ENCODE measurements at places on chromosomes 4 and X.

DNA sequence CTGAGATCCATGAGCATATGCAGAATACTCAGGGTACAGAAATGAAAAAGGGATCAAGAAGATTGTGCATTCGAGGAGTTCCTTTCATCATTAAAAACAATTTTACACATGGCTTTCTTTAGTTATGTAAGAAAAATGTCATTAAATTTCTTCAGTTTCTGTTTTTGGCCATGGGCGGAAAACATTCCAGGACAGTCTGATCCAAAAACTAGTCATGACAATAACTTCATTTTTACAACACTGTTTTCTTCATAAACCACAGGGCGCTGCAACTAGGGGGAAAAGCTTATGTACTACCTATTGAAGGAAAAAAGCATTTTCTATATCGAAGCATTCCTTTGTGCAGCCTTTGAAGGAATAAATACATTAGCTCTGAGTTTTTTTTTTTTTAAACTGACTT, 28.2 kb downstream of the IL13RA1 start:
- no peak for DNase-seq

- DNase-seq: no peak
Measured at GRCh38 chr4:113701169-113701568, 60.4 kb downstream of the CAMK2D start.

DNA sequence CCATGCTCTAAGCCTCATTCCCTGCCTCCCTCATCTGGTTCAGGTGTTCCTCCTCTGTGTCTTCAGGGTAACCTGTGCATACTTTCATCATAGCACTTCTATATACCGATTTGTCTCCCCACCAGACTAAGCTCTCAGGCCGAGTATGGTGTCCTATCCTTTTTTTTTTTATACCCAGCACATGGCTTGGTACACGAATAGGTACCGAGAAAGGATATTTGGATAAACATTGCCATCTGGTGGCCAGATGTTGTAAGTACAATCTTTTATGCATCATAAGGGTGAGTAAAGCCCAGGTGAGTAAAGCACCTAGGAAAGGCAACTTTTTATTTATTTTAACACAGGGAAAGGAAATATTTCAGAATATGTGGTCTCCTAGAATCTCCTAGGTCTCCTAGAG, 68.4 kb downstream of the MID2 start:
- DNase-seq: peak; percentile 3

- no peak for DNase-seq
Measured at GRCh38 chrX:53223068-53223693, 1.8 kb downstream of the KDM5C start.

DNA sequence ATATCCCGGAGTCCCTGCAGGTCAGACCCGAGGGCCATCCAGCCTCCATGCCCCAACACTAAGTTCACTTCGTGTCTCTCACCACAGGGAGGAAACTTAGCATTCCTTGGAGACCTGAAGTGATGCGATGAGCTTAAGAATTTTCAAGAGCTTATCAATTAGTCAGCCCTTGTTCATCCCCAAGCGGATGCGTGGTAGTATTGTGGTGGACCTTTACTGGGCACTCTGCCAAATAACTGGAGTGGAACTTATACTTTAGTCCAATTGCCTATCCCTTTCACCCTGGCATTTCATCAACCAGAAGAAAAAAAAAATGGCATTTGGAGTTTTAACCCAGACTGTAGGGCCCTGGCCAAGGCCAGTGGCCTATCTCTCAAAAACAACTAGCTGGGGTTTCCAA, 137.1 kb downstream of the RELL1 start:
- DNase-seq: no peak

- DNase-seq: no peak
Measured at GRCh38 chr4:151228189-151229119, 48.5 kb upstream of the PRSS48 start.

DNA sequence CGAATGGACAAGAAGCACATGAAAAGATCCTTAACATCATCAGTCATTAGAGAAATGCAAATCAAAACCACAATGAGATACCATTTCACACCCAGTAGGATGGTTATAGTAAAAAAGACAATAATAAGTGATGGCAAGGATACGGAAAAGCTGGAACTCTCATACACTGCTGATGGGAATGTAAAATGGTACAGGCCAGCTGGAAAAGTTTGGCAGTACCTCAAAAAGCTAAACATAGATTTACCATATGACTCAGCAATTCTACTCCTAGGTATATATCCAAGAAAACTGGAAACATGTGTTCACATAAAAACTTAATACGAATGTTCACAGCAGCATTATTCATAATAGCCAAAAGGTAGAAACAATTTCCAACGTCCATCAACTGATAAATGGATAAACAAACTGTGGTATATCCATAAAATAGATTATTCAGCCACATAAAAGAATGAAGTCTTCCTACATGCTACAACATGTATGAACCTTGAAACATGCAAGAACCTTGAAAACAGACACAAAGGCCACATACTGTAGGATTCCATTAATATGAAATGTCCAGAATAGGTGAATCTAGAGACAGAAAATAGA, 11.9 kb downstream of the RPS6KA3 start:
- DNase-seq: no peak

DNA sequence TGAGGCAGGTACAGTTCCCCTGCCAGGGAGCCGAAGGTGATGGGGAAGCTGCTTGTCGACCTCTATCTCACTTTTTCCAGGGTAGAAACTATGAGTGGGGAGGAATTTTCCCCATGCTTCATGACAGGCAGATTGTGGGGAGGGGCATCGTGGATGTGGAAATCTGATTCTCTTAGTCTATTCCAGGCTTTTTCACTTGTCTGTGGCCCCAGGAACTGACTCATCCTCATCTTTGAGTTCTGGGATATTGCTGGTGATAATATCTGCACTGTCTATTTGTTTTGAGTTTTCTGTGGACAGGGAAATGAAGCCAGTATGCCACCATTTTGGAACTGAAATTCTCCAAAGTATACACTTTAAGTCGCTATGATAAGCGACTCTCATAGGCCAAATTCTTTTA, 7.6 kb upstream of the TLR2 start:
- no peak for DNase-seq

DNA sequence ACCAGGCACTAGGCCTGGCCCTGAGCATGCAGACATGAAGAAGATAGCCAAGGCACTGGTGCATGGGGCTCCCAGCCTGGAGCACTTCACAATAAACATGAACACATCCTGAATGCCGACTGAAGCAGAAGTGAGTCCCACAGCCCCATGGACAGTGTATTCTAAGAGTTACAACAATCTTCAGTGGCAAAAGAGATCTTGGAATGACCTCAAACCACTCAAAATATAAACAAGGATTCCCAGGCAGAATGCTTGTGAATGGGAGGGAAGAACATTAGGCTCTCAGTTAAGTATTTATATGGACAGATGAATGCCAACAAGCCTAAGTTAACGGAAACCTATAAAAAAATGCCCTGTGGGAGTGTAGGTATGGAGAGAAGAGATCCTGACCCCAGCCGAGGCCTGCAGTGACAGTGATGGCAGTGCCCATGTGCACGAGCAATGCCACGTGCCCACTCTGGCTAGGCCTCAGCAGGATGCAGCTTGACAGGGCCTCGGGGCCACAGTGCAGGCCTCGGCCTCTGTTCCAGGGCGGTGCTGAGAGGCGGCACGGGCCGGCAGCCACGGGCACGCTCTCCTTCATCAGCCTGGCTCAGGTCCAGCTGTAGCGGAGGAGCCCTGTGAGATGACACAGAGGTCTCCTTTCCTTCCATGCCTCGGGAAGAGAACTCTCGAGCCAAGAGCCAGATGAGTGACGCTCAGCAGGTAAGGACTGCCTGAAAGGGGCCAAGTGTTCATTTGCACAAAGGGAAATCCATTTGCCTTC, 49.2 kb downstream of the IRF2 start:
- no peak for DNase-seq

GRCh38 chr4:102494603-102495002, 6.6 kb upstream of the NFKB1 start:
- no peak for DNase-seq

DNA sequence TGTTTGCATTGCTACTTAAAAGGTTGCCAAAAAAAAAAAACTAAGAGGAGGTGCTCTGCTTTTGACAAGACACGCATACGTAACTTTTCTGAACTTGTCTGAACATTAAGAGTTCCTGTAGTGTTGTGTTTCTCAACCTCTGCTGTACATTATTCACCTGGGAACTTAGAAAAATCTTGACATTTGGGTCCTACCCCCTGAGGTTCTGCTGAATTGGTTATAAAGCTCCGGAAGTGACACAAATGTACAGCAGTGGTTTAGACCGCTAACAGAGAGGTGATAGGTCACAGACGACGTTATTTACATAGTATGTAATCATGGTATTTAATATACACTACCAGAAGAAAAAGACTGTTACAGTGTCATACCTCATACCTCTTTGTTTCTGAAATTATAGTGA, 61.1 kb downstream of the CPEB2 start:
- no peak for DNase-seq

DNA sequence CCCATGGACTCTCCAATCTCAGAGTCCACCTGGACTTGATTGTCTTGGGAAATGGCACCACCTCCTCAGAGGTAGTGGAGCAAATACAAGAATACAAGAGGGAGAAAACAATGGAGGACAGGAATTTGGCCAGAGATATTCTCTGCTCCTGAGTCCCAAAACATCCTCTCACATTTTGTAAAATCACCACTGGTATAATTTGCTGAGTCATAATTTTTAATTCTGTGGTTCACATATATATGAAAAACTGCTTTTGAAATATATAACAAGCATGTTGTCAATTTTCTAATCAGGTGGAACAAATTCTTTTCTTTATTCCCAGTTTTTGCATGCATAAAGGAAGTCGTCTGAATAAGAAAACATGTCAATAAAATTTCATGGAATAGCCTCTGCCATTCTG, 356.1 kb downstream of the AFF2 start:
- no peak for DNase-seq

GRCh38 chr4:114479595-114479994, 119.0 kb upstream of the UGT8 start:
- DNase-seq: no peak

GRCh38 chr4:2768124-2768523, 12.0 kb upstream of the TNIP2 start:
- no peak for DNase-seq

Data from CD4-positive, CD25-positive, alpha-beta regulatory T cell (primary cell).